ENCODE measurements at places on chromosomes 16 and 17.
A peak's percentile ranks its signal among the peaks of the same experiment; 100 is the strongest.

- no peak for DNase-seq
Measured at GRCh38 chr17:73514146-73514863, 129.9 kb downstream of the SDK2 start.

GRCh38 chr16:9072806-9073341, 18.6 kb upstream of the HAPSTR1 start:
- peak; percentile 44 for DNase-seq

GRCh38 chr16:72481419-72481818, 309.5 kb upstream of the PMFBP1 start:
- no peak for DNase-seq

DNA sequence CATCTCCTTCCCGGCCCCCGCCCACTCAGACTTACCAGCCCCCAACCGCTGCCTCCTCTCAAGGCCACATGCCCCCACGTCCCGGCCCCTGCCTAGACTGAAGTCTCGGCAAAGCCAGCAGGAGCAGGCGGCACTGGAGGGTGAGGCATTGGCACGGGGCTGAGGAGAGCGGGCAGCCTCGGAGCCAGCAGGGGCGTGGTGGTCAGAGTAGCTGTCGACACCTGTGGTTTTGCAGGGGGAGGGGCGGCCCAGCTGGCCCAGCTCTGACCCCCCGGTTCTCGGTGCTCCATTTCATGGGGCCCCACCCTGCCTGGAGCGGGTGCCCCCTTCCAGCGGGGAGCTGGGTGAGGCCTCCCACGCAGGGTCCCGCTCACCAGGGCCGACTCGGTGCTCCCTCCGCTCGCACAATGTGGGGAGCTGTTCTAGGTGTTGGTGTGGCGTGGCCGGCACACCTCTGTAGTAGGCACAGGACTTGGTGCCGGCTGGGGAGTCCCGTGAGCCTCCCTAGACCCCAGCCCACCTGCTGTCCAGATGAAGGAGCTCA, 4.7 kb downstream of the CDH15 start:
- no peak for DNase-seq

DNA sequence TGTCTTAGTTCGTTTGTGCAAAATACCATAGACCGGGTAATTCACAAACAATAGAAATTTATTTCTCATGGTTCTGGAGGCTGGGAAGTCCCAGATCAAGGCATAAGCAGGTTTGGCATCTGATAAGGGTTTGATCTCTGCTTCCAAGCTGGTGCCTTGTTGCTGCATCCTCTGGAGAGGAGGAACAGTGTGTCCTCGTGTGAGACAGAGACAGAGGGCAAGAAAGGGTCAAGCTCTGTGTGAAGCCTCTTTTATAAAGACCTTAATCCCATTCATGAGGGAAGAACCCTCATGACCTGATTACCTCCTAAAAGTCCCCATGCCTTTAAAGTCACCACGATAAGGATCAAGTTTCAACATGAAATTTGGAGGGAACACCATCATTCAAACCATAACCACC, 55.8 kb upstream of the TANC2 start:
- no peak for DNase-seq

GRCh38 chr17:8021565-8022359, 17.1 kb upstream of the ALOX15B start:
- no peak for DNase-seq

GRCh38 chr17:60165223-60165622, 15.4 kb downstream of the CA4 start:
- DNase-seq, result no peak

GRCh38 chr17:66541461-66542128, 239.2 kb downstream of the PRKCA start:
- no peak for DNase-seq

DNA sequence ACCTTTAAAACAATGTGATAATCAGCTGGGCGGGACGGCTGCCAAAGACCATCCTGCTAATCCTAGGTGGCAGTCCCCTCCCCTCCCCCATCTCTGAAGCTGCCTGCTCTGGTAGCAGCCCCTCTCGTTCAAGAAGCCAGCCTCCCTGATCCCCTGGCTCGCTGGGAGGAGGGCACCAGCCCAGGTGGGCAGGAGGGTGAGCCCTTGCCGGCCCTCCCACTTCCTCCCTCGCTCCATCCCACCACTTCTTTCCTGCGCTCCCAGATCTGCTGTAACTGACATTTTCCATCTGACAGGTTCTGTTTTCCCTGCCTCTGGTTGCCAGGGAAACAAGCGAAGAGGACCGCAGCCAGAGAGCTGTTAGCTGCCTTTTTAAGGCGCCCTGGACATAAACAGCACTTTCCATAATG, 155.7 kb upstream of the TNRC6C start:
- DNase-seq, result no peak

DNA sequence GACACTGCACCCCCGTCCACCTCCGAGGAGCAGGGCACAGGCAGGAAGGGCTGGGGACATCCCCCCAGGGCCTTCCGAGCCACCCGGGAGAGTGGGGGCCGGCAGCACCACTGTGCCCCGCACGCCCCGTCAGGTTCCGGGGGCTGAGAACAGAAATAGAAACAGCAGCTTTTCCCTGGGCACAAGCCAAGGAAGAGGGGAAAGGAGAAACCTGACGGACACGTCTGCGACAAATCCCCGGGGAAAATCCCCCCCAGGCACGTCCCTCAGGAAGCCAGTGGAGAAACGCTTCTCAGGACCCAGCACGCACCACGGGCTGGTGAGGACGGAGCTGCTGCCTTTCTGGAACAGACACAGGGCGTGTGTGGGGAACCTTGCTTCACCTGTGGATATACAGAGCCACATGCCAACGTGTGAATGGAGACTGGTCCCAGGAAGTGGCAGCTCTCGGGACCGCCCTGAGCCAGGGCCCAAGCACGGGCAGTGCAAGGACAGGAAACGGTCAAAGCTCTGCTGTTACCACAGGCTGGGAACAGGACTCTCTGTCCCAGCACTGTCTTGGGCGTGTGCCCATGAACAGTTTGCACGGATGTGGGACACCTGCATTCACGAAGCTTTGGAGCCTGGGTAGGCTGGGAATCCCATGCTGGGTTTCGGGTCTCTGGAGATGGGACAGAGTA, 1.2 kb upstream of the TMEM204 start:
- no peak for DNase-seq

- DNase-seq, result peak; percentile 16
Measured at GRCh38 chr17:67559381-67559966, 158.3 kb upstream of the NOL11 start.

DNA sequence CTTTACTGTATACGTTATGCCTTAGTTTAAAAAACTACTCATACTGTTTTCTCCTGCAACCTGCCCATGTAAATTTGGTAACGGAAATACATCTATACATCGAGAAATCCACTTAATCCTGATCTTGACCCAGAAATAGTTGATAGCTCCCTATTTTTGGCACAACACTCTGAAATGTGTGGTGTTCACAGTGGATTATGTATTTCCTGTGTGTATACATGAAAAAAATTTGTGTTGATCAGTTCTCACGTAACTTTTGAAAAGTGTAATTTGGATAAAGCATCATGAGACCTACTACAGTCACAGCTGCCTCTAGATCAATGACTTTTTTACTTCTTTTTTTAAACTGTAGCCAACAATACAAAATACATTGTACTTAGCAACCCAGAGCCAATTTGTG, 90.7 kb downstream of the VMP1 start:
- DNase-seq, result no peak

- no peak for DNase-seq
Measured at GRCh38 chr16:64398793-64399192, 723.1 kb downstream of the CDH11 start.

- DNase-seq, result no peak
Measured at GRCh38 chr16:74275711-74276110, 20.9 kb upstream of the PSMD7 start.

- DNase-seq, result peak; percentile 70
Measured at GRCh38 chr17:18257982-18258355, 569 bp downstream of the FLII start.

GRCh38 chr17:7004398-7005253, 7.8 kb upstream of the RNASEK start:
- peak; percentile 77 for DNase-seq

- no peak for DNase-seq
Measured at GRCh38 chr16:35691057-35691456, 2231.6 kb downstream of the TP53TG3F start.

DNA sequence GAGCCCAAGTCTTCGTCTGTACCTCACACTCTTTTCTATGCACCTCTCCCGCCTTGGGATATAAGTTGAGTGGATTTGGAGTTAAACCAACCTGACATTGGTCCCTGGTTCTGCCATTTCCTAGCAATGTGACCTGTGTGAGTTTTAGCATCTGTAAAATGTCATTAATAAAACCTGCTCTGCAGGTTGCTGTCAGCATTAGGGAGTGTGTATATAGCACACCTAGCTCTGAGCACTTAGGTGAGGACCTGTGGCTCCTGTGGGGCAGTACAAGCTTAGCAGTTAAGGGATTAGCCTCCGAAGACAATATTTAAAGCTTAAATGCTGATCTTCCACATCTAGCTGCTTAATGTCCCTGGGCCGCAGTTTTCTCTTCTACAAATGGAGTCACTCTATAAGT, 248.0 kb downstream of the TMEM114 start:
- no peak for DNase-seq

DNA sequence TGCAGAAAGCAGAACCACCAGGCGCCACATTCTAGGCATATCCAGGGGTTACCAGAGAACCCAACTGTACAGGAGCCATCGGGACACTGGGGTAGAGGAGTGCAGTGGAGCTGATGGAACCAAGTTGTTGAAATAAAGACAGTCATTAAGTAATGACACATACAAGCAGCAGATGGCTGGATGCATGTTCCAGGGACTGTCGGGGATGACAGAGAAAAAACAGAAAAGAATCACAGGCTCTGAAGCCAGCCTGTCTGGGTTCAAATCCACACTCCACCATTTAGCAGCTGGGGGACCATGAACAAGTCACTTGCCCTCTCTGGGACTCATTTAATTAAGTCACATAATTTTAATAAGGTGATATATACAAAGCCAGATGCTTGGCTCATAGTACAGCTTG, 117.1 kb downstream of the ZNF423 start:
- DNase-seq, result no peak

GRCh38 chr17:50102164-50102991, 7.2 kb downstream of the PDK2 start:
- DNase-seq, result no peak

- no peak for DNase-seq
Measured at GRCh38 chr17:44928950-44929720, 13.8 kb upstream of the GFAP start.

DNA sequence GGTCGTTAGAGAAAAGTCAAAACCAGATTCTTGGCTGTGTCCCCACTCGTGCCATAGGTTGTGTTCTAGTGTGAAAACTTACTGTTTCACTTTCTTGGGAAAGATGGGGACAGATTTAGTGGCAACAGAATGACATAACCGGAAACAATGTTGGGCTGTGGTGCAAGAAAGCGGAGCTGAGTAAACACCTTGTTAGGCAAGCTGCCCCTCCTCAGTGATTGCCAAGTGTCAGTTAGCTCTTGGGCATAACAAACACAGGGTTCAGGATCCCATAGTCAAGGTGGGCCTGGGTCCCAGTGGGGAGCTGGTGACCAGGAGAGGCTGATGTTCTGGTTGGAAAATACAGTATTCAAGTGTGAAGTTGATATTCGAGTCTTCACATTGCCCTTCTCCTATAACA, 15.4 kb downstream of the UBN1 start:
- no peak for DNase-seq

Measured in erythroblast (primary cell).